Progenitor cell of endocrine pancreas (in vitro differentiated cells): ENCODE measurements at places on chromosomes 7 and 10. TPM values are rescaled to one million over a fixed set of nuclear protein-coding genes. Genes with fewer than 3 reads are reported as not detected.

The GALNT17 gene
- 3.9 and 4.9 TPM in 2 replicates for total RNA-seq

The WDR86 gene
- 80.6 and 82.9 TPM in 2 replicates for total RNA-seq

The AKR1D1 gene
- total RNA-seq = 3.4 and 5.4 TPM in 2 replicates

The MGMT gene
- total RNA-seq = 13.6 and 17.3 TPM in 2 replicates

The AHCYL2 gene
- 22.0 and 26.0 TPM in 2 replicates for total RNA-seq

The ADRB1 gene
- total RNA-seq = not detected in 2 replicates

The PNLIPRP3 gene
- total RNA-seq = not detected in 2 replicates

The GPR15LG gene
- total RNA-seq = not detected in 2 replicates

The TMEM176B gene
- total RNA-seq = 8.9 TPM in 2 replicates
